DMS153 (cell line): ENCODE measurements at places on chromosomes 1 and 21.

DNA sequence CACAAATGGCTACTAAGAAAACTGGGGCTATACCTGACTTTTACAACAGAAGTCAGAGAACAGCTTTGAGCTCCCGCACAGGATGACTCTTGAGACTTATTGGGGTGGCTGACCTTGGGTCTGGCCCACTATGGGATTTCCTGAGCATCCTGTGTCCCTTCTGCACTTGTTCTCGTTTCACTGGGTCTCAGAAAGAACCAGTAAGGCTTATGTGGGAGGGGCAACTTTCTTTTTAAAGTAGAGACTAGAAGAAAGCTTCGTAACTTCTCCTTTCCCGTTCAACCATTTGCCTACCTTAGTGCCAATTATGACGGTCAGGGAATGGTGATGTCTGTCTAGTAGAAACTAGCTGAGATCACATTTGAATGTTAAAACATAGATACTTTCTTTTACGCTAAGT, 59.5 kb upstream of the C1orf105 start:
- no peak for DNase-seq

GRCh38 chr1:63557365-63557987, 34.2 kb downstream of the EFCAB7 start:
- DNase-seq = no peak

DNA sequence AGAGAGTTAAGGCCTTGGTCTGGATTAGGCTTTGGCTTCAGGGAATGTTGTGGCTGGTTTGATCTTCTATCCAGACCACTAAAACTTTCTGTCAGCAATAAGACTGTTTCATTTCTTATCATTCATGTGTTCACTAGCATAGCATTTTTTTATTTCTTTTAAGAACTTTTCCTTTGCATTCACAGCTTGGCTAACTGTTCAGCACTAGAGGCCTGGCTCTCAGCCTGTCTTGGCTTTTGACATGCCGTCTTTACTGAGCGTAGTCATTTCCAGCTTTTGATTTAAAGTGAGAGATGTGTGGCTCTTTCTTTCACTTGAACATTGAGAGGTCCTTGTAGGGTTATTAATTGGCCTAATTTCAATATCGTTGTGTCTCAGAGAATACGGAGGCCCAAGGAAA, 62.5 kb downstream of the RNF220 start:
- no peak for DNase-seq

- no peak for DNase-seq
These were observed 4.1 kb upstream of the CCDC24 start for GRCh38 chr1:43987159-43987902.

DNA sequence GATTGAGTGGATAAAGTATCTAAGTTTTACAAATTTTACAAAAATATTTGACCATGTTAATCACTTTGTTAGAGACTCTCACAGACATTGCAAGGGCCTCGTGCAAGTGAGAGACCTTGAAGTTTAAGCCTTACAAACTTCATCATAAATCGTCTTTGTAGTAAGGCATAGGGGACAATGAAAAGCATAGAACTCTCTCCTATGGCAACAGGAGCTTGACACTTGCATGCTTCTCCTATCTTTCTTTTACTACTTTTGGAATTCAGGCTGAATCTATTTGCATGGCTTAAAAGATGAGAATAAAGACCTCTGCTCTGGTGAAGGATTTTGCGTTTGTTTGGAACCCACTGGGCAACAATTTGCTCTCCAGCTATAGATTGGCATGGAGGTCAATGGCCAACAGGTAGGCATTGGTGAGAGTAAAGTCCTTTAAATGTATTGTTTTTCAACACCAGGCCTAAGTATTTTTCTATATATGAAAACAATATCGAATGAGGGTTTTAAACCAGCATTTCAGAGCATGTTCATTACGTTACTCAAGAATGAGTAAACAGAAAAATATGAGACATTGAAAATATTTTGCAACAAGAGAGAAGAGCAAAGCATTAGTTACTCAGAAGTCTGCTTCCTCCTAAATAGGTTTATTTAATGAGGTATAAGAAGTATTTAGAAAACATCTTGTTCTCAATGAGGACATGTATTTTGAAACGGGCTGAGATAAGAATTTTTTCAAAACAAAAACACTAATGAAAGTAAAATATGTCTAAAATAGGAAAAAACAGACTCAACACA, 192.2 kb downstream of the TGFB2 start:
- DNase-seq = no peak

DNA sequence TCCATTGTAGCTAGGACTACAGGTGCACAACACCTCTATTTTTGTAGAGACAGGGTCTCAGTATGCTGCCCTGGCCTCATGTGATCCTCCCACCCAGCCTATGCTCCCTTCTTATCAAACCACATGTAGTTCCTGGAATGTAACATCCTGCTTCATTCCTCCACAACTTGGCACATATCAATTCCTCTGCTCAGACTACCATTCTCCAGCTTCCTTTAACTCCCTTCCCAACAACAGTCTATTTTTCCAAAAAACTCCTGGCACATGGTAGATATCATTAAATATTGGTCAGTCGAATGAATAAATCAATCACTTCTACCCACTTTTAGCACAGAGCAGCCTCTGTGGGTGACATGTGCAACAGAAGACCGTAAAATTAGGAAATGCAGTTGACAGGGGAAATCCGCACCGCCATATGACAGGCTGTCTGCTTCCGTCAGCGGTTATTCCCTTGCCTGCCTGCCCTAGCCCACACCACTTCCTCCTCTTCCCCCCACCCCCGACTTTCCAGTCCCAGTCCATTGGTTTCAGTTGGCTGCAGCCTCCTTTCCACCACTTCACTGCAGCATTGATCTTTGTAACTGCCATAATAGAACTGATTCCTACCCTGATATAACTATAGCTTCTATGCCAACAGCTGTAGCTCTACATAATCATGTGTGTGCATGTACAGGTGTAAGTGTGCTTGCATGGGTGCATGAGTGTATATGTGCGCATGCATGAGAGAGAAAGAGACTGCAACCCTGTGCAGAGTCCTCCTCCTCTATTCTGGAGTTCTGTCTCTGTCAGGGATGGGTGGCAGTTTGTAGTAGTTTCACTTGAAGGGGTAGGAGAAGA, 6.8 kb upstream of the AKR1A1 start:
- DNase-seq = no peak

DNA sequence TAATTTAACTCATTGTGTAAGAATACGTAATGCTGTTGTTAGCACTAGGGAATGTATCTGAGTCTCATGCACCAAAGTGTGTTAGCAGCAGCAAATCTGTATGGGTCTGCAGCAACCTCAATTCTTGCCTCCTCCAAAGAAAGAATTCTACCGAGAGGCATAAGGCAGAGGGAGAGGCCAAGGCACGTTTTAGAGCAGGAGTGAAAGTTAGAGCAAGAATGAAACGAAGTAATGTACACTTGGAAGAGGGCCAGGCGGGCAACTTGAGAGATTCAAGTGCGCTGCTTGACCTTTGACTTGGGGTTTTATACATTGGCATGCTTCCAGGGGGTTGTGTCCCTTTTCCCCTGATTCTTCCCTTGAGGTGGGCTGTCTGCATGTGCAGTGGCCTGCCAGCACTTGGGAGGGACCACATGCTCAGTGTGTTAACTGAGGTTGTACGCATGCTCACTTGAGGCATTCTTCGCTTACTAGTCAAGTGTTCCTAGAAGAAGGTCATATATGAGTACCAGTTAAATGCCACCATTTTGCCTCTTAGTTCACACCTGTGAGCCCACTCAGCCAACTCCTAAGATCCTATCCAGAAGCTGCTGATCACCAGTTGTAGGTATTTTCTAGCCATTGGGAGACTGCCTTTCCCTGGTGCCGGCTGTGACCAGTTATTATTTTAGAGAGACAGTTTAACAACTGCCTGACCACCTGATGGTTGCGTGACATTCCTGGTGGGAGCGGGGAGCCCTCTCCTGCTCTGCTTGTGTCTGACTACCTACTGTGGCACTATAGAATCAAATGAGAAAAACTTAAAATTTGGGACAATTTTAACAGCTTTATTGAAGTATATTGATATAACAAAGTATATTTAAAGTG, 2.7 kb upstream of the CNN3 start:
- DNase-seq = no peak

GRCh38 chr1:180151508-180151907, 3.2 kb upstream of the QSOX1 start:
- DNase-seq = no peak

GRCh38 chr1:107124694-107125093, 16.1 kb upstream of the NTNG1 start:
- DNase-seq = no peak

DNA sequence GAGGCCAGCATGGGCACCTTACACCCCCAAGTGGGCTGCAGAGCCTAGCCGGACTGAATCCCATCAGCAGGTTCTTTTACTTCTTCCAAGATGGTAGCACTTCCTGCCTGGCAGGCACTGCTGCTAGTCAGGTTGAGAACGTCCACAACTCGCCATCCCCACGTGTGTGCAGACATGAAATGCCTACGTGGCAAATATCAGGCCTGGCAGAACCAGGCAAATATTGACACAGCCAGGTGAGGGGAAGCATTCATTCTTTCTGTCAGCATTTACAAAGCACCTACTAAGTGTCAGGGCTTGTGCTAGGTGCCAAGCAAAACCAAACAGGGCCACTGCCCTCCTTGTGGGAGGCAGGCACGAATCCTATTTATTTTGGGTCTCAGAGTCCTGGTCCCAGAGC, 52.3 kb upstream of the SIM2 start:
- no peak for DNase-seq

DNA sequence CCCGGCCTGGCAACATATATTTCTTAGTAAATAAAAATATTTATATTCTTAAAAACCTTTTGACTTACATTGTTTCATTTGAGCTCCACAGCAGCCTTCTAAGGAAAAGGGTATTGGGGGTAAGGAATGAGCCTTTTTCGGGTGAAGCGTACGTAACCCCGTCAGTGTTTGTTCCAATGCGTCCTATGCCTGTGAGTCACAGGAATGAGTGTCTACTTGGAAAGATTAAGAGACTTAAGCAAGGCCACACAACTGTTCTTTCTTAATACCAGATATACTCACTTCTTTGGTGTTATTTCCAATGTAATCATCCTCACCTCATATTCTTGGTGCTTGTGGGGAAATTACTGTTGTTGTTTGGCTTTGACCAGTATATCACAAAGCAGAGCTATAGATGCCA, 22.7 kb downstream of the WDTC1 start:
- no peak for DNase-seq

- no peak for DNase-seq
These were observed 36.3 kb downstream of the DHCR24 start for GRCh38 chr1:54850737-54851136.

DNA sequence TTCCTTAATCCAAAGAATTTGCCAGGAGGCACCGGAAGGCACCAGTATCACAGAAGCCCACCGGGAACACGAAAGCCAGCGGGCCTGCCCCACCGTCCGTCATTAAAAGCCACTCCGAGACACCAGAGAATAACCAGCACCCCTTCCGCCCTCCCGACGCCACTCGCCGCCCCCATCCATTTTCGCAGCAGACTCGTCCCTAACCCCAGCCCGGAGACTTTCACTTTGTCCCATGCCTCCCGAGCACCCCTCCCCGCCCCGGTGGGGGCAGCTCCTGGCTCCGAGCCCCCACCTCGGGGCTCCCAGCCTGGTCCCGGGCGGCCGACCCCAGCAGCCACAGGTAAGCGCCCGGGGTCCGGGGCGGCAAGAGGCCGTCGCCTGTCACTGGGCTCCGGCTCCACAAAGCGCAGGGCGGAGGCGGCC, 105.4 kb downstream of the SLC45A1 start:
- no peak for DNase-seq

DNA sequence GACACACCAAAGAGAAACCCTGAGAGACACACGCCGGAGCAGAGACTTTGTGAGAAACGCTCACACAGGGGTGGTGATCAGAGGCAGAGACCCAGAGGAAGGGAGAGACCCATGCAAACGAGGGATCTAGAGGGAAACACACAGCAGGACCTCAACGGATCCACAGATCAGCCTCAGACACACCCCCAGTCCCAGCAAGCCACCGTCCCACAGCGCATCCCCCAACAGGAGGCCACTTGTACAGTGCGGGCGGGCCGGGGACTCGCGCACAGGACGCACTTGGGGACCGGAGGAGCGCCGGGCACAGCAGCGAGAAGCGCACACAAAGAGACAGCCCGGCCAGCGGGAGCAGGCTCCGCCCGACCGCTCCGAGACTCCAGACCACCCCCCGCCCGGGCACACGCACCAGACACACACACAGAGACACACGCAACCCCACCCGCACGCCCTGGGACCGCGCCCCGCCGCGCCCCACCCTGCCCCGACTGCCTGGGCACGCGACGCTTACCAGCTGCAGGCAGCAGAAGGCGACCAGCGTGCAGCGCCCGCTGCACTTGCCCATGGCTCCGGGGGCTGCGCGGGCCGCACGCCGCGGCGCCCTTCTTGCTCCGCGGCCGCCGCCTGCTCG, 587 bp downstream of the NKAIN1 start:
- DNase-seq = no peak

DNA sequence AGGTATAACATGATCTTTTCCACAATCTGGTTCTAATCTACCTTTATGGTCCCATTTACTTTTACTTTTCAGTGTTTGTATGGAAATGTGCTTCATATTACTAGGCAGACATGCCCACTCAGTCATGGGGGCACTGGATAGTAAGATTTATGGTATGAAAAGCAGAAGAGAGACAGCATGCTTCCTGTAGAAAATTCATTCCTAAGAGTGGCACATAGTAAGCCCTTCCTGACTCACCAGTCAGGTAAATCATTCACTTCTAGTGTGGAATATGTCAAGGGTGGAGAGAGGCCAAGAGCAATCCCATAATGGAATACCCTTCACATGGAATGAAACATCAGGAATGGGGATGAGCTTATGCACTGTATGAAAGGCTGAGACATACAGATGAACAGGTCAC, 49.5 kb upstream of the BCL10 start:
- no peak for DNase-seq

- no peak for DNase-seq
These were observed 2.1 kb downstream of the MASP2 start for GRCh38 chr1:11044849-11045427.

GRCh38 chr1:204377800-204378668, 18.3 kb upstream of the PLEKHA6 start:
- DNase-seq = peak; percentile 44

DNA sequence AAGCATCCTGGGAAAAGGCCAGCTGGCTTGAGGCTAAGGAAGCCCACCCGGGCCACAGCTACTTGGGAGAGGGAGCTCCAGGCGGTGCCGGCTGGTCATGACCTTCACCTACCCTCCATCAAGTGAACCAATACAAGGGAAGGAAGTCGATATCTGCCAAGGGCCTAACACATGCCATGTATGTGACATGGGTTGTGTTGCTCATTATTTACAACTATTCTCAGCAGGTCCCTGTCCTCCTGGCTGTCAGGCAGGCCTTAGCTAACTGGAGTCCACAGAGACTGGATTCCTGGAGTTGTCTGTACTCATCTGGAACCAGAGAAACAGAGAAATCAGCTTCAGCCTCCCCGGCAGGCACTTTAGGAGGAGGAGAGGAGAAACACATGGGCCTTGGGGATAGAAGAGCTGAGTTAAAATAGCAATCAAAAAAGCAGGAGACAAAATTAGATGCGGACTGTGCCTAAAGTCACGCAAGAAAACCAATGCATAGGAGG, 15.7 kb downstream of the TCEA3 start:
- DNase-seq = no peak

GRCh38 chr1:152356736-152357135, 3.1 kb downstream of the FLG2 start:
- DNase-seq = no peak
